Activated CD4-positive, alpha-beta T cell treated with anti-CD3 and anti-CD28 coated beads for 36 hours (primary cell): ENCODE measurements at places on chromosomes 5 and 9. TPM values are rescaled to one million over a fixed set of nuclear protein-coding genes. Genes with fewer than 3 reads are reported as not detected.

The CERCAM gene
- total RNA-seq, result 0.79 TPM

The SV2C gene
- not detected for total RNA-seq

DNA sequence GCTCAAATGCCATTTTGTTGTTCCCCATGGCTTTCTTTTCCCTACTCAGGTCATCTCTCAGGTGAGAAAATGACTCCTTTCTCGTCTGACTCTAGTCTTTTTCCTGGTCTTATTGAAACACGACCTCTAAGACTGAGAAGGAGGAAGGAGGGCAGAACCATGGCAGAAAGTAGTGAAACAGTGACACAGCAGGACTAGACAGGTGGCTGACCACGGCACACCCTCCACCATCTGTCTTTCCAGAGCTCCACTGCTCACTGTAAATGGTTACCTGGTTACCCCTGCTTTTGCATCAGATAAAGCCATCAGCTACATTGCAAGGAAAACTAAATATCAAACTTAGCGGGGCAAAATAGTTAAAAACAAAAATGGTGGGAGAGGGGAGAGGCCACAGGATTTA, 30.9 kb downstream of the NR4A3 start:
- DNase-seq, result no peak

The HARS2 gene
- 20.9 TPM for total RNA-seq

- DNase-seq, result peak; percentile 79
Observed at GRCh38 chr5:57302164-57302563, 128.3 kb downstream of the GPBP1 start.

- no peak for DNase-seq
Observed at GRCh38 chr9:120351106-120351505, 228.9 kb downstream of the CDK5RAP2 start.

The AQP7 gene
- not detected for total RNA-seq

The AIF1L gene
- 1.0 TPM for total RNA-seq

The C9orf50 gene
- total RNA-seq, result not detected

The ASTN2 gene
- total RNA-seq, result 3.0 TPM
